ENCODE measurements at places on chromosomes 3 and 15.
A peak's percentile ranks its signal among the peaks of the same experiment; 100 is the strongest.

DNA sequence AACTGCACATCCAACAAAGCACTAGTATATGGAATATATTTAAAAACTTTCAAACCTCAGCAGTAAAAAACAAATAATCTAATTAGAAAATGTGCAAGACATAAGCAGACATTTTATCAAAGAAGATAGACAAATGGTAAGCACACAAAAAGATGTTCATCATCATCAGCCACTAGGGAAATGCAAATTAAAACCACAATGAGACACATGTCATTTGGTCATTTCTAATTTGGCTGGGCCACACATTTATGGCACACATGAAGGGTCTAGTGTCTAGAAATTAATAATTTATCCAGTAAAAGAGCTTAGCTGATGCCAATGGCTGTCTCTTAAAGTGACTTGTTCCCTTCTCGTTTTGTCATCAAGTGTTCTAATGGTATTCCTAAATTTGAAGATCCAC, 45.8 kb downstream of the ARHGAP31 start:
- DNase-seq = no peak

DNA sequence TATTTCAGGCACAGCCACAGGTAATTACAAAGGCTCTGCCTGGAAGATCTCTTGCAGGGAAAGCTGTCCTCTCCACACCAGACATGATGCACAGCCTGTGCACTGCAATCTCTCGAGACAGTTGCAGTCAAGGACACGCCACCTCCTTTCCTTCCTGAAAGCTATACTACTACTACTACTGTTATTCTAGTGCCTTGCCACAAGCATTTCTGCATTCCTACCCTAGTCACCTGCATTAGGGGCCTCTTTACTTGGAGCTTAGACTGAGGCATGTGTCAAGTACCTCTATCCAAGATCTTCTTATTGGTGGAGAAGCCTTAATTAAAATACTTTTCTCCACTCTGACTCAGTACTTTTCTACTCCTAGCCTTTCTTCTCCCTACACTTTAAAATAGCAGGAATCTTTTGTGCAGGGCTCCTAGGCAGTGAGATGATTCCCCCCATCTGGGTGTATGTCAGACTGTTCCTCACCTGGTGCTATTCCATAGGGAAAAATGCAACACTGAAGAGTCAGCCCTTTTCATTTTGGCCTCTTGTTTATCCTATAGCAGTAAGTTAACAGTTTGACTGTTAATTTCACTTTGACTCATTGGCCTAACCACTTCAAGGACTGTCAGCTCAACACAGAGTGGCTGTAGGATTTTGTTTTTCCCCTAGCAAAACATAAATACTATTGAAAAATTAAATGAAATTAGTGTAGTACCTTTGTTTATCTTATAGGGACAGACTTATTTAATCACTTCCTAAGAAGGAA, 78.9 kb downstream of the ESYT3 start:
- no peak for DNase-seq

DNA sequence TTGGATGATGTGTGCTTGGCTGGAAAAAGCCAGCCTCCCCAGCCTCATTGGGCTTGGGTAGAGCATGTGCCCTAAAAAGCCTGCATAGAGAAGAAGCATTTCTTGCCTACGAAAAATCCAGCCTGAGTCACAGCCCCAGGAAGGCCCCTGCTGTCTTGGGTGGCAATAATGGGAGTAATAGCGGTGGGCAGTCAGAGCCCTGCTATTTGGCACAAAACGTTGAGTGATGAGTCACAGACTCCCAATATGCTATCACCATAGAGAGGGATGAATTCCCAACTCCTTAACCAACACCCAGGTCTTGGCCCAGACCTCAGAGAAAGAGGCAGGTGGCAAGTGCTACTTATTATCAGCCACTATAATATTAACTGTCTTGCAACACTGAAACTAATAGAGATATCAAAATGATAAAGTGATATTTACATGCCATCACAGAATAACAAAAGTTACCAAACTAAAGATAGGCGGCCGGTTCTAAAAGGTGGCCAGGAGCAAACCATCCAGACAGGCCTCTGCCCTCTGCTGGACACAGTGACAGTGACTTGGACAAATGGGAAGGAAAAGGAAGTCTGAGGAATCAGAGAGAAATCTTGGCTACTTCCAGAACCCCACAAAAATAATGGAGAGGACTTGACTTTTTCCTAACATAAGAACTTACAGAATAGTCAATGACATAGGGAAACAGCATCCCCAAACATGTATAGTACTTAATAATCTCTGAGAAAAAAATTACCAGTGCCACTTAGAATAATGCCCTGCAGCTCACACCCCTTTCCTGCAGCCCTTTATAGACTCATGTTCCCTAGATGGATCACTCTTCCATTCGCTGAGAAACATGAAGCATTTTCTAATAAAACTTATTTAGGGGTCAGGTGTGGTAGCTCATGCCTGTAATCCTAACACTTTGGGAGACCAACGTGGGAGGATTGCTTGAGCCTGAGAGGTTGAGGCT, 51.9 kb upstream of the MUC13 start:
- DNase-seq = peak; percentile 26

DNA sequence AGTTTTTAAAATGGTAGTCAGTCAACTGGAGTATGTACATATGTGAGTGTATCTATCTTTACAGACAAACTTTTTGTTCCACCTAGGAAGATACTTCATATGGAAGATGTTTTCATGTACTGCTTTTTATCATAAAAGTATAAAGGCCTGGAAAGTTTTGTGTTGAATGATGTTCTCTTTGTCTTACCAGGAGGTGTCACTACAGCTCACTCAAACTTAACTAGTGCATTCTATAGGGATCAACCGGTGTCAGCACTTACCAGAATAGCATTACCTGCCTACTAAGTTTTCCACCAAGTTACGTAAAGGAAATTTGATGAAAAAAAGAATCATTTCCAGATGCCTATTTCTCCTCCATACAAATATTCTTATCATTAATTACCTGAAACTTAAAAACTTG, 522.6 kb upstream of the SEMA6D start:
- DNase-seq = no peak

DNA sequence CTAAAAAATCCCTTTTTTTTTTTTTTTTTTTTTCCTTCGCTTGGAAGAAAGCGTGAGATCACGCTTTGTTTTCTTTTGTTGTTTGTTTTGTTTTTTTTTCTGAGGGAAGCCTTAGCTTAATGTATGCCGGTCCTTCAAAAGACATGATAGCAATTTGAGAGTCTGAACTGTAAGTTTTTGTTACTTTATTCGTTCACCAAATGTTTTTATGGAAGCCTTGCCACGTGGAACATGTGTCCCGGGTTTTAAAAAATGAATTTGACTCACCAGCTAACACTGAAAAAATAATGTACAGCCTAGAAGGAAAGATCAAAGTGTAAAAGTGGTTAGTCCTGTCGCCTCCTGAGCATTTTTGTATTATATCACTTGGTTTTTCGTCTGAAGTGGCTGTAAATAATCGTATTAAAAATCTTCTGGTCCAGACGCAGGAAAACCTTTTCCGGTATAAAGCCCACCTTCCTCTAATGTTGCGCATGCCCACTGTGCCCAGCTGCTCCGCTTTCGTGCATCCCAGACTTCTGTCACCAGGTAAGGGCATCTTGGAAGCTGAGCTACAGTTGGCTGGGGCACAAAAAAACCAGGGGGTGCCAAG, 795 bp upstream of the MYNN start:
- DNase-seq = no peak
